H9 (cell line): ENCODE measurements at places on chromosomes 4 and X.

DNA sequence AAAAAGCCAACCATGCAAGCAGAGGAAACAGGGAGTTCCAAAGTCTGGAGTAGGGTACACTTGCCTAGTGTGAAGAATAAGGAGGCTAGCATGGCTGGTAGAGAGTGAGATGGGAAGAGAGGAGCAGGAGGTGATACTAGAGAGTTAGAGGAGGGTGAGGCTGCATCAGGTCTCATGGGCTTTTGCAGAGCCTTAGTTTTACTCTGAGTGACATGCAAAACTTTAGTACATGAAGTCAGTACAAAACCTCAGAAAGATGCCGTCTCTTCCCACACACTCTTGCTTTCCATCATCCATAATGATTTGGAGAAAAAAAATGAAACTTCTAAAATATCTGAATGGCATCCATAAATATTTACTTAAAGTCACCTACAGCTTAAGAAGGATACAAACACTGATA is 5.0 kb downstream of the OPRPN start:
- no peak for DNase-seq

DNA sequence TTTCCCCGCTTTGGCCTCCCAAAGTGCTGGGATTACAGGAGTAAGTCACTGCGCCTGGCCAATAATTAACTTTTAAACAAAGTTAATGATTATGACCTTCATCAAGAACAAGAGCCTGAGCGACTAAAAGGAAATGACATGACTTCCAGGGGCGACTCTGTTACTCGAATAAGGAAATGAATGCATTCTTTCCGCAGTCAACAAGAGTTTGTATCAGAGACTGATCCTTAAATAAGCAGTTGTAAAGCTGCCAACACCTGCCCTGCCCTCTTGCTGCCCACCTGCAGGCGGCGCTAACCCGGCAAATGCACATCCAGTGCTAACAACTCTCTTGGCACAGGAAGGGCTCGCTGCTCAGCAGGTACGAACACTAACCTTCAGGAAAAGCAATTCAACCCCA is 27.3 kb downstream of the WDR1 start:
- peak; percentile 56 for DNase-seq

- DNase-seq: no peak
Measured at GRCh38 chr4:5750052-5750945, 39.3 kb downstream of the EVC start.

DNA sequence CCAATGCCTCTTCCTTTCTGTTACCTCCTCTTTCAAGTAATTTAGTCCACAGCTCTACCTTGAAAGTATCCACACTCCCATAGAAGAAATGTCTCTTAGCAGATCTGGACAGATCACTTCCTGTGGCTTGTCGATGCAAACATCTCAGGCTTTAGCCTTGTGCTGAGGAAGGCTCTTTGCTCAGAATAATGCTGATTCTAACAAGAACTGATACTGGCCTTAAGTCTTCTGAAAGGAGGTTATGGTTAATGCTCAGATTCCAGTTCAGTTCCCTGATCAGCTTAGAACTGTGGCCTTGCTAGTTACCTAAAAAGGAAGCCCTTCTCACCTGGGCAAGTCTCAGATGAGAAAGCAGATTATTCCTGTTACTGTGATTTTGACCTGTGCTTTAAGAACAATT is 230.1 kb upstream of the FAT4 start:
- DNase-seq: no peak

GRCh38 chrX:29419774-29420553 is 795.4 kb upstream of the MAGEB2 start:
- DNase-seq: no peak

GRCh38 chr4:47465004-47465403 is 1.5 kb upstream of the COMMD8 start:
- no peak for DNase-seq

DNA sequence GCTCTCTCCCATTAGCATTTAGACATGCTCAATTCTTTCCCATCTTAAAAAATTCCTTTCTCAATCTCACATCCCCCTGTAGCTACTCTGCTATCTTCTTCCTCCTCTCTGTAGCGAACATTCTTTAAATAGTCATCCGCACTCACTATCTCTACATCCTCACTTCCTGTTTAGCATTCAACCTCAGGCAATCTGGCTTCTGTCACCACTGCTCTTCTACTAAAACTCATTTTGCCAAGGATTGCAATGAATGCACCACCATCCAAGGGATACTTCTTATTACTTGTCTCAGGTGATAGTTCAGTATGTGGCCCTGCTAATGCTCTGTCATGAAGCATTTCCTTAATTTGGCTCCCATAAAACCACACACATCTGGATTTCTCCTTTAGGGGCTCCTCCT is 10.9 kb upstream of the TET2 start:
- no peak for DNase-seq

DNA sequence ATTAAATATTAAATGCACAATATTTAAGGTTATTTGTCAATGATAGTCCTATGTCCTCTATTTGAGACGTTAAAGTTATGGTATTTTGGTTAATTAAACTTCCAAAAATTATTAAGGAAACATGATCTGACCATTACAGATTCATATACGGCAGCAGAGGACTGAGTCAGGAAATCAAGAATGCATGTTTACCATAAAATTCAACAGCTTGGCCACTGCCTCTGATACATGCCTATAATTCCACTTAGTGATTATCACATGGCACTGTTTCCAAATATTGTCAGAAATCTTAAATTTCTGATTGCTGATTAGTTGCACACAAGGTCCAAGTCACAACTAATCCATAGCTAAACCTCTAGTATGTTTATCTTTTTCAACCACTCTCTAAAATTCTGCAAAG is 232.2 kb upstream of the UGT8 start:
- DNase-seq: no peak
